T follicular helper cell (primary cell): ENCODE measurements at places on chromosomes 1 and 21.

- no peak for DNase-seq
These were observed 174.3 kb upstream of the DPT start for GRCh38 chr1:168903237-168903830.

DNA sequence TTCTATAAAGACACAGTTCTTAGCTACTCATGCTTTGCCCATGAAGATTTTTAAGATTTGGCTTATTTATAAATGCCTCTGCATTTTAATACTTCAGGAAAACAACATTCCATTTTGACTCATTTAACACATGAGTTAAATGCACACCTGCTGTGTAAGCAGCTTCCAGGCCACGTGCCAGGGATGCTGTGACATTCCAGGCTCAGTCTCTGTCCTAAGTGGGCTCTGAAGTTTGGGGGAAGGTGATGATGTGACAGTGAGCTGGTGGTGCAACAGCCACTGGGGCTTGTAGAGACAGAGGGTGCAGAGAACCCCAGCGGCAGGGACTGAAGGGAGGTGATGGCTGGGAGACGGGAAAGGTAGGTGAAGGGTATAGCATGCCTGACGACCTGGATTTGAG is 40.7 kb downstream of the HHAT start:
- DNase-seq = no peak

- DNase-seq = no peak
These were observed 2.8 kb downstream of the RPS8 start for GRCh38 chr1:44777969-44778635.

- DNase-seq = no peak
These were observed 6.0 kb downstream of the KCND3 start for GRCh38 chr1:111983500-111983899.

GRCh38 chr1:10759413-10760200 is 36.8 kb downstream of the CASZ1 start:
- no peak for DNase-seq

DNA sequence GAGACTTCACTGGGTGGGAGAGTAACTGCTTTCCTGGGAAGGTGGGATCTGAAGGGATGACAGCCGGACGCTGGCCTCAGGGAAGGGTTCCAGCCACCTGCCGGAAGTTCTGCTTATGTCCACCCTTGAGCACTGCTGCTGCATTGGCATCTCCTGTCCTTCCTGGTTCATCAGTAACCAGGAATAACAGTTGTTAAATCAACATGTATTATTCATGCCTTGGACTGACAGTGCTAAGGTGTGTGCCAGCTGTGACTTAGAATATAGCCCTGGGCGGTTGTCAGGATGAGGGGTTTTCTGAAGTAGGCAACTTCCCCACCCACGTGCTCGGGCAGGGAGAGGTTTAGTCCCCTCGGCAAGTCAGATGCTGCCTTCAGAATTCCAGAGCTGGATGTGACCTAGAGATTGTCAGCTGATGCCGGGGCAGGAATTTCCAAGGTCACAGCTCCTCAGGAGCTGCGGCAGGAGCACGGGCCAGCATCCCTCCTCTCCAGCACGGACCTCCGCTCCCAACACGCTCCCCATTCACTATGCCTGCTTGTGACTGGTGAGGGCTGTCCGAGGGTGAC is 17.9 kb downstream of the CLDN14 start:
- no peak for DNase-seq

DNA sequence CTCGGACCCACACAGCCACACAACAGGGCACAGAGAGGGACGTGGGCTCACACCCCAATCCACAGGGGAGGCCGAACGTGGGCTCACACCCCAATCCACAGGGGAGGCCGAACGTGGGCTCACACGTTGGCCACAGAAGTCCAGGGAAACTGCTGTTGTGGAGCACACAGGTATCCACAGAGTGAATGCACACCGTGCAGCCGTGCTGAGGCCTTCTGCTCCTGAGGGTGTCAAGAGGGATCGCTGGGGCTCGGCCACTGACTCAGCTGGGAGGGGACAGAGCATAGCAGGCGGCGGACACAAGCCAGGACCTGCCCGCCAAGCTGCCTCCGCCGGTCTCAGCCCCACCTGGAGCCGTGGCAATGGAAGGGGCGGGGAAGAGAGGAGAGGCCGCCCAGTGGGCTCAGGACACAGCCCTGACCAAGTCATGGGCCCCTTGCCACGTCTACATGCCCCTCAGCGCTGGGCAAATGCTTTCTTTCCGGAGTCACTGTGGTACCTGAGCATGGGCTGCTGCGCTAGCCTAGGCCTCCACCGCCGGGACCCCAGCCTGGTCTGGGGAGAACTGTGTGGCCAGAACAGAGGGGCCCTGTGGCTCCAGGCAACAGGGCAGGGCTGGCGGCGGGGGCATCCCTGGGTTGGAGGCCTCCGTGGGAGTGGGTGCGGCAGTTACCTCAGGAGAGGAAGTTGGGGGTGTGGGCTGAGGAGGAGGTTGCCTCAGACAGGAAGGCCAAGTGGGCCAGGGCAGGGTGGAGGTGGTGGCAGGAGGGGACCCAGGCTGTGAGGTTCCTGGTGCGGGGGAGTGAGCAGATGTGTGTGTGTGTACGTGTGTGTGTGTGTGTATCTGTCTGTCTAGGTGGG is 1.2 kb downstream of the SYTL1 start:
- peak; percentile 53 for DNase-seq

- no peak for DNase-seq
These were observed 6.0 kb upstream of the NLRP3 start for GRCh38 chr1:247409869-247410544.

DNA sequence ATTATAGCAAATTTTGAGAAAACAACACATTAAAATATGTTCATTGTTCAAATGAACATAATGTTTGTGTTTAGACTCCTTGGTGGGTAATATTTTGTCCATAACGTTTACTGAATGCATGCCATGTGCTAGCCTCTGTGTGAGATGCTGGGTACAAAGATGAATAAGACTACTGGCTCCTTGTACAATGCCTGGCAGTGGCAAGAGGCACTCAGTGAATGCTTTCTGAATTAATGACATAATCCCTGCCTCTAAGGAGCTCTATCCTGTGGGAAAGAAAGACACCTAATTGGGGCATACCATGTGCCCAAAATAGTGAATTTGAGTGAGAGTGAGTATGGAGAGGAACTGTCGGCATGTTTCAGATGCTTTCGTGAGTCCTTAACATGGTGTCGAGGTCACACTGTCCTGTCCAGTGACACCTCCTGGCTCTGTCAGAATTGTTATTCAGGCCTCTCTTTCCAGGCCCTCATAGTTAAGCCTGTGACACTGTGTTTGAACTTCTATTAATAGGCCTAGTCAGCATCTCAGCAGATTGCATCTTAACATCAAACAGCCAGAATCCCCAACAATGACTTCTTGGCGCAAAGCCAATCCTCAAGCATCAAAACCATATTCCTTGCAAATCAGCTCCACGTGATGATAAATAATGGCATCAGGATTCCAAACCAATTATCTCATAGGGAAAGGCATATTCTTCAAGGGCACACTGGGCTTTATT is 32.8 kb upstream of the S1PR1 start:
- no peak for DNase-seq

- peak; percentile 25 for DNase-seq
These were observed 495 bp downstream of the PI4KB start for GRCh38 chr1:151326619-151327222.

GRCh38 chr1:46521414-46521813 is 30.0 kb downstream of the KNCN start:
- no peak for DNase-seq

- no peak for DNase-seq
These were observed 97.2 kb downstream of the KCNN3 start for GRCh38 chr1:154772606-154773506.

DNA sequence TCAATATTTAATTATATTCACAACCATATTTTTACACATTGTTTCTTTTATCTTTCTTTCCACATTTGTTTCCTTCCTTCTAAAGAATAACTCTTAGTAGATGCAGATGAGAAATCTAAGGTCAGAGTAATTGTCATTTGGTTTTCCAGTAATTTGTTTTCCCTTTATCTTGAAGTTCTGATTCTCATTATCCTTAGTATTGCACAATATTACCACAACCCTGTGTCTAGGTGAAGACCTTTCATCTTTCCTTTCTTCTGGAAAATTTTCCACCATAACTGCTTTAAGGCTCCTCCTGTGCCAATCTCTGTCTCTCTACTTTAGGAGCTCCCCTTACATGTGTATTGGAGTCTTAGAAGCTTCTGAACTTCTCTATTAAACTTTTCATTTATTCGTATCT is 209.0 kb downstream of the DPYD start:
- no peak for DNase-seq

DNA sequence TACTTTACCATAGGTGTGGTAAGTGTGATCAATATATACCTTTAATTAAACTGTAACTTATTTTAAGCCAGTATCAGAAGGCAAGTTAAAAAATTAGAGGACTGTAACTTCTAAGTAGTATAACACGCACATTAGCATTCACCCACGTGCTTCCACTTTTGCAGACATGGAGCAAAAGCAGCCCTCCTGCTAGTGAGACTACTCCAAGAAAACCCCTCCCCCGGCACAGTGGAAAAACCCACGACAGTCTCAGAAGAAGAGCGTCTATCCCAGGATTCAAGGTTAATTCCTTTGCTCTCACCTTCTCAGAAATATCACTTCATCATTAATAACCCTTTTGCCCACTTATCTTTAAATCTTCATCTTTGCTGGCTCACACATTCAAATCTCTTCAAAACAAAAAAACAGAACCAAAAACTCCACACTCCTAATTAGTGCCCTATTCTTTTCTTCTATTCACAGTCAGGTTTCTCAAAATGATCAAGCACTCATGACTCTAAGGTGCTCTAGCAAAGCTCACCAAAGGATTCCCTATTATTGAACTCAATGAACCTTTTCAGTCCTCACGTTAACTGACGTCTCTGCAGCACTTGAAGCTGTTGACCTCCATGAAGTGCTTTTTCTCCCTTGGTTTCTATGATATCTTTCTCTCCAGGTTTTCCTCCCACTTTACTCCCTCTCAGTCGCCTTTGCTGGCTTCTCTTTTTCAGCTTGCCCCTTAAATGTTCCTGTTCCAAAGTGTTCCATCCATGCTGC is 213.5 kb downstream of the SMYD3 start:
- DNase-seq = no peak

GRCh38 chr21:42640486-42640885 is 12.9 kb upstream of the PDE9A start:
- no peak for DNase-seq

DNA sequence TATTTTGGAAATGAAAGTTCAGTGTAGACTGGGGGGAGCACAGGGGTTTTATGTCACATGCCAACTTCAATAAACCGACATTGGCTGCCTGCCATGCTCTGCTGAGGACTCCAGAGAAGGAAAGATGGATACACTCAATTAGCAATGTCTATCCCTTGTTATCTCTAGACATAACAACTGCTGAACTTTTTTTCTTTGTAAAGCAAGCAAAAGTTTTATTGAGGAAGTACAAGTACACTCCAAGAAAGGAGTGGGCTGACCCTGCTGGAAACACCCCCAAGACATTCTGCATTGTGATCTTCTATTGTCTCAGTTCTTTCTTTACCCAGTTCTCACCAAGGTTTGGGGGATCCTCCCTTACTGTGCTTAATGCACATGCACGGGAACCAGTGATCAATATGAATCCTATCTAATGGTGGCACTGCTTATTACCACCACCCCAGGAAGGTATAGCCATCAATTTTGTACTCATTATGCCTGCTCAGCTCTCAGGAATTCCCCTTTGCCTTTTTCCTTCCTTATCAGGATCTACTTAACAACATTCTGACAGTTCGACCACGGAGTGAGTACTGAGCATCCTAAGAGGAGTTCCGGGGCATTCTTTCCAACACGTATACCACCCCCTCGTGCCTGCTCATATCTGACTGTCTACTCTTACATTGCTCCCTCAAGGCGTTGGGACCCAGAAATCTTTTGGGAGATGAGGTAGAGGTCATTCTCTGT is 28.7 kb downstream of the SYNJ1 start:
- no peak for DNase-seq

GRCh38 chr1:108553905-108554304 is 6.0 kb upstream of the EEIG2 start:
- DNase-seq = no peak

- DNase-seq = no peak
These were observed 858.3 kb upstream of the TMPRSS15 start for GRCh38 chr21:19261731-19262376.

GRCh38 chr1:46281021-46281420 is 22.4 kb downstream of the LRRC41 start:
- no peak for DNase-seq

- no peak for DNase-seq
These were observed 14.1 kb downstream of the EPHA2 start for GRCh38 chr1:16141573-16142336.

- DNase-seq = no peak
These were observed 719 bp upstream of the PARS2 start for GRCh38 chr1:54764922-54765561.

DNA sequence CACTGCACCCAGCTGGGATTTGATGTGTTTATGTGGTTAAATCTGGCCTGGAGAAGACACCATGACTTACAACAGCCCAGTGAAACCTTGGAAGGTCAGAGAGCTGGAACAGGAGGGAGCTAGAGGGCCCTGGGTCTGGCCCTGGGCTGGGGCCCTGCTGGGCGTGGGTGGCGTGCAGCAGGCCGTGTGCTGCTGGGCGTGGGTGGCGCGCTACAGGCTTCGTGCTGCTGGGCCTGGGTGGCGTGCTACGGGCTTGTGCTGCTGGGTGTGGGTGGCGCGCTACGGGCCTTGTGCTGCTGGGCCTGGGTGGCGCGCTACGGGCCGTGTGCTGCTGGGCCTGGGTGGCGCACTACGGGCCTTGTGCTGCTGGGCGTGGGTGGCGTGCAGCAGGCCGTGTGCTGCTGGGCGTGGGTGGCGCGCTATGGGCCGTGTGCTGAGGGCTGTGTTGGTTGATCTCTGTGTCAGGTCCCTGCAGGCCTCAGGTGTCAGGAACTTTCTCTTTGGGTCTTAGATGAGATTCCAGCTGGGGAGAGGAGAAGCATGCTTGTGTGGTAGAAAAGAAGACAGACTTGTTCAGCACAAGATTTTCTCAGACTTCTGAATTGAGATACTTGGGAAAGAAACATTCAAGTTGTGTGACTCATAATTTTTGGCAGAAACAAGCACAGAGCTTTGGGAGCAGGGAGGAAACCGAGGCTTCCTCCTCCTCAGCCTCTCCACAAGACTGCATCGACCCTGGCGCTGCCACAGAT is 66.0 kb downstream of the COL18A1 start:
- no peak for DNase-seq

- DNase-seq = no peak
These were observed 652.5 kb downstream of the KIF26B start for GRCh38 chr1:245807306-245807705.

DNA sequence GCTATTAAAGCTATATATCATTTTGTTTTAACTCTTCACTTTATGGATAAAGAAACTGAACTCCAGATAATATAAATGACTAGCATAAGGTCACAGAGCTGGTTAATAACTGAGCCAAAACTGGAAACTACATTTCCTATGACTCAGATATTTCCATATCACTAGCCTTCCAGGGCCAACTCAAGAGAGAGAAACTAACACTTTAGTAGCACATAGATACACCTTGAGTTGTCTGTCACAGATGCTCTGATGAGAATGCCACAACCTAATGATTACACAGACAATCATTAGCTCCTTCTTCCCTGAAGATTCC is 40.7 kb downstream of the NME7 start:
- no peak for DNase-seq

GRCh38 chr1:236181059-236181458 is 38.7 kb downstream of the GPR137B start:
- DNase-seq = no peak

GRCh38 chr1:65235867-65236805 is 73.2 kb upstream of the DNAJC6 start:
- DNase-seq = no peak

- no peak for DNase-seq
These were observed 68.0 kb downstream of the CD58 start for GRCh38 chr1:116502671-116503314.

- no peak for DNase-seq
These were observed 123.5 kb downstream of the TIAM1 start for GRCh38 chr21:31220575-31220974.

- DNase-seq = no peak
These were observed 54.0 kb upstream of the ECE1 start for GRCh38 chr1:21344098-21344749.
